ENCODE measurements at places on chromosomes 1 and 21.

- H3K27me3 ChIP-seq, result peaks cover 9% of the 10 kb centered on the region
- H3K4me1 ChIP-seq, result peaks cover 26% of the 10 kb centered on the region
- no peak overlapping the region for H3K4me3 ChIP-seq
- DNase-seq, result no peak
Measured at GRCh38 chr1:118963456-118964430, 24.4 kb downstream of the TBX15 start.

DNA sequence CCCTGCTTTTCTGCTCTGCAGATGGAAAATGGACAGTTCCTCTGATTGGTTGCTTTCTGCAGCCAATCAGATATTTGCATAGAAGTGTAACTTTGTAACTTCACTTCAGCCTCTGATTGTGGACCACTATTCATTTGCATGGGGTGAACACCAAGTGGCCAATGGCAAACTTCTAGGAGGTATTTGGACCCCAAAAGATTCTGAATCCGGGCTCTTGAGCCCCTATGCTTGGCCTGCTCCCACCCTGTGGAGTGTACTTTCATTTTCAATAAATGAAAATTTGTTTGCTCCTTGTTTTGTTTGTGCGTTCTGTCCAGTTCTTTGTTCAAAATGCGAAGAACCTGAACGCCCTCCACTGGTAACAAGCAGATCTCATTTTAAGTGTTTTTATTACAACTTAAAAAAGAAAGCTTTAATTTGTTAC lies 6.4 kb upstream of the GSTM4 start:
- H3K4me1 ChIP-seq, result peaks cover 1% of the 10 kb centered on the region
- no peak overlapping the region for H3K4me3 ChIP-seq
- no peak for DNase-seq
- no peak overlapping the region for H3K27ac ChIP-seq

DNA sequence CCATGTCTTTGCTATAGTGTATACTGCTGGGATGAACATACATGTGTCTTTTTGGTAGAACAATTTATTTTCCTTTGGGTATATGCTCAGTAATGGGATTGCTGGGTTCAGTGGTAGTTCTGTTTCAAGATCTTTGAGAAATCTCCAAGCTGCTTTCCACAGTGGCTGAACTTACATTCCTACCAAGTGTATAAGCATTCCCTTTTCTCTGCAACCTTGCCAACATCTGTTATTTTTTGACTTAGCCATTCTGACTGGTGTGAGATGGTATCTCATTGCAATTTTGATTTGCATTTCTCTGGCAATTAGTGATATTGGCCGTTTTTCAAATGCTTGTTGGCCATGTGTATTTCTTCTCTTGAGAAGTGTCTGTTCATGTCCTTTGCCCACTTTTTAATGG lies 37.5 kb upstream of the ANGPTL1 start:
- no peak overlapping the region for H3K27ac ChIP-seq
- no peak overlapping the region for H3K4me3 ChIP-seq
- no peaks in the 10 kb centered on the region for H3K27me3 ChIP-seq
- no peak for DNase-seq

- peaks cover 27% of the 10 kb centered on the region for H3K27me3 ChIP-seq
- H3K36me3 ChIP-seq, result no peaks in the 10 kb centered on the region
- H3K4me3 ChIP-seq, result no peak overlapping the region
- DNase-seq, result no peak
- peak overlapping the region; percentile 33 for H3K27ac ChIP-seq
- peaks cover 16% of the 10 kb centered on the region for H3K4me1 ChIP-seq
Measured at GRCh38 chr1:203465948-203466347, 9.7 kb upstream of the PRELP start.

DNA sequence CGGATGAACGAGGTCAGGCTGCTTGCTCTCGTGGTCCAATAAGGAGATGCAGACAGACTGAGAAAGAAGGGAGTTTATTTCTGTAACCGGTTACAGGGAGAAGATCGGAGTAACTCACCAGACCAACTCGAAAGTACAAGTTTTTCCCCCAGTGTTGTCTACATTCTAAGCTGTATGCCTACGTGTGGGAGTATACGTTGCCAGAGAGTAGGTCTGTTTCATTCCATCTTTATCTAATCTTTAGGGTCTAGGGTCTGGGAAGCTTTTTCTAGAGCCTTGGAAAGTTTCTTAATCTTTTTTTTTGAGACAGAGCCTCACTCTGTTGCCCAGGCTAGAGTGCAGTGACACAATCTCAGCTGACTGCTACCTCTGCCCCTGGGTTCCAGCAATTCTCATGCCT lies 4.7 kb upstream of the PADI1 start:
- H3K27ac ChIP-seq, result no peak overlapping the region
- H3K4me3 ChIP-seq, result no peak overlapping the region
- peaks cover 19% of the 10 kb centered on the region for H3K27me3 ChIP-seq
- DNase-seq, result no peak

GRCh38 chr1:205392650-205393049 lies 29.2 kb downstream of the LEMD1 start:
- peaks cover 44% of the 10 kb centered on the region for H3K27me3 ChIP-seq
- H3K27ac ChIP-seq, result no peak overlapping the region

GRCh38 chr1:40901886-40902852 lies 40.0 kb upstream of the CITED4 start:
- no peak overlapping the region for H3K4me3 ChIP-seq
- H3K27ac ChIP-seq, result peak overlapping the region; percentile 62
- peaks cover 22% of the 10 kb centered on the region for H3K4me1 ChIP-seq
- no peaks in the 10 kb centered on the region for H3K36me3 ChIP-seq
- H3K27me3 ChIP-seq, result peaks cover 4% of the 10 kb centered on the region
- peak; percentile 20 for DNase-seq
